Stimulated activated CD8-positive, alpha-beta memory T cell treated with anti-CD3 and anti-CD28 coated beads, Interleukin-7, amount 100 ng/mL, for 4 hours (primary cell): ENCODE measurements at places on chromosomes 7 and 10.

DNA sequence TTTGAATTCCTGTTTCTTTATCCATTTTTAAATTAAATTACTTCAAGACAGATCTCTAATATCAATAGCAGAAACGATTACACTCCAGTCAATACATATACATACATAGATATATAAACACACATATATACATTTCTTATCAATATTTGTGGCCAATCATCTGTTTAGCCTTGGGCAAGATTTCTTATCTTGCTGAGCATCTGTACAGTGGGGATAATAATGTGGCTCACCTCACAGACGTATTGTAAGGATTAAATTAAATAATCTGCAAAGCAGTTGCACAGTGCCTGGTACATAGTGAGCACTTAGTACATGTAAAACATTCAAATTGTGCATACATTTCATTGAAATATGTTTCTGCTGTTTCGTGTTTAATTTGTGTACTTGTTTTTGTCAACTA lies 17.5 kb upstream of the CACNB2 start:
- no peak for DNase-seq

DNA sequence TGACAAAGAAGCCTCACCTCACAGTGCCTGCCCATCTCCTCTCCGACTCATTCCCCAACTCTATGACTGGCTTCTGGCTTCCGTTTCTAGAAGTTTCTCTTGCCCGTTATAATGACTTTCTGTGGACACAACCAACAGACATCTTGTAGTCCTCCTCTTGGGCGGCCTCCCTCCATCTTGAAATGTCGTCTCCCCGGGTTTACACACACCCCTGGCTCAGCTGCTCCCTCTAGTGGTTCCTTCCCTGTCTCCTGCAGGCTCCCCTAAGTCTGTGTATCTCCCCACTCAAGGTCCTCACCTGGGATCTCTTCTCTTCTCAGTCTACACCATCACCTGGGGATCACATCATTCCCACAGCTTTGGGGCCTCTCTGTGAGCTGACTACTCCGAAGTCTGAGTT lies 123.4 kb upstream of the NEBL start:
- no peak for DNase-seq

GRCh38 chr10:45135443-45136198 lies 134.9 kb downstream of the ZNF22 start:
- no peak for DNase-seq

- no peak for DNase-seq
Observed at GRCh38 chr10:116444527-116445142, 17.0 kb downstream of the PNLIPRP3 start.

- DNase-seq = no peak
Observed at GRCh38 chr7:20964281-20964918, 177.7 kb upstream of the SP8 start.

DNA sequence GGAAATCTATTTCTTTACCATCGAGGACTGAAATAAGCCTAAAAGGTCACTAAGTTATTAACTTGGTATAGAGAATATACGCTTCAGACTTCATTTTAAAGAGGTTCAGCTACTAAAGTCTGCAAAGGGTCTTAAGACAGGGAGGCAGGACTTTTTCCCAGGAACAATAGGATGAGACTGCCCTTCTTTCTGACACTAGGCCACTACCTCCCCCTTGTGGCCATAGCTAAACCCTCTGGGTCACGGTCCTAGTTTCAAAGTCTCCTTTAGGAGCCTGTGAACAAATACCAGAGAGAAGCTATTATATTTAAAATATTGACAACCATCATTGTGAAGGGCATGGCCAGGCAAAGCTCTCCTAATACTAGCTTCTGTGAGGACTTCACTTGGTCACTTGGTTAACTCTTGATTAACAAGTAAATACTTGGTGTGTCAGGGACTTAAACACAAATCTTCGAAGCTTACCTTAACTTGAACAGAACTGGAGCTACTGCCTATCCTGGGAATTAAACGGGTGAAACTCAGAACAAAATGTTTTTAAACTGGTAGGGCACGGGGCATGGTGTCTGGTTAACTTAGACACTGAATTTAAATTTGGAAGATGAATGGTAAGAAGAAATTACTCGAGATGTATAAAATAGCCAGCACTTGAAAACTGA lies 75.6 kb downstream of the CCDC6 start:
- DNase-seq = no peak

DNA sequence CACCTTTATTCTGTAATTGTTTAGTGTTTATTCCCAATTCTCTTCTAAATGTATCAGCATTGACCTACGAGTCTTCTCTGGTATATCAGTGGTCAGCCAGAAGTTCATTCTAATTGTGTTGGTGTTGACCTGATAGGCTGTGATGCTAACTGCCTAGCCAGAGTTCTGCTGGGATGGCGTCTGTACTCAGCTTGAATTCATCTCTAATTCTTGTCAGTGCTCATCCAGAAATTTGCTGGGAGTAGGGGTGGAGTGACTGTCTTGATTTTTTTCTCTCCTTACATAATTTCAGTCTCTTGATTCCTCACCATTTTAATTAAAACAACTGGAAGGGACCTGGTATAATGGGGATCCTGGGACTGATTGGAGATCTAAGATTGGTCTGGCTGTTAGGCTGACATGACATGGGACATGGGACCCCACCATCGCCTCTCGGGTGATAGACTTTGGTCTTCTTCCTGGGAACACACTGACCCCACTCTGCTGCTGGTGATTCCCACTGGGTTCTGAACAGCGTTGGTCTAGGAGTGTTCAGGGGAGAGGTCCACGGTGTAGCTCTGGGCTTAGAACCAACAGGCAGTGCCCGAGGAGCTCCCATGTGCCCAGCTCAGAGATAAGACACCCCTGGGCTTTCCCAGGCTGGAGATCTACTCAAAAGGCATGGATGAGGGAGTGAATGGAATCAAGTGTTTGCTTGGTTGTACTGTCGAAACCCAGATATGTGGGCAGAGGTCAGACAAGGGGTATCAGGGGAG lies 3.8 kb downstream of the NEURL1 start:
- DNase-seq = no peak

DNA sequence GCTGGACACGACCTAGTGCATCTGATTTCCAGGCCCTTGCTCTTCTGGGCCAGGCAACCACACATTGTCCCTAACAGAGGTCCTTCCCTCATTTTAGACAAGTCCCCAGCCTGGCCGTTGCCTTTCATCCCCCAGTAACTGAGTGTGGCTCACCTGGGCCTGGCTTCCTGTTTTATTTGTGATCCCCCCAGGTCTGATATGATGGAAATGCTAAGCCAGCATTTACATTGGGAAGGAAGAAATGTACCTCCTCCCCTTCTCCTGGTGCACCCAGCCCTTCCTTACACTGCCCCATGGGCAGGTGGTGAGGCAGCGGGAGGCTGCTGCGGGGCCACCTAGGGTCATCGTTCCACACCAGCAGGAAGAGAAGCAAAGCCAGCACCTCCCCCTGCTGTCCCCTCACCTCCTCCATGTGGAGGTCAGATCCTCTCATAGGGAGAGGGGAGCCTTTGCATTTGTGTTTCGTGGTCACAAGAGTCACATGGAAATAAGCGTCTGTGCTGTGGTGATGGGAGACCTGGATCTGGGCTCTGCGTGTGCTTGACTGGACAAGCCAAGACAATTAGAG lies 108.8 kb downstream of the GLRX3 start:
- no peak for DNase-seq

DNA sequence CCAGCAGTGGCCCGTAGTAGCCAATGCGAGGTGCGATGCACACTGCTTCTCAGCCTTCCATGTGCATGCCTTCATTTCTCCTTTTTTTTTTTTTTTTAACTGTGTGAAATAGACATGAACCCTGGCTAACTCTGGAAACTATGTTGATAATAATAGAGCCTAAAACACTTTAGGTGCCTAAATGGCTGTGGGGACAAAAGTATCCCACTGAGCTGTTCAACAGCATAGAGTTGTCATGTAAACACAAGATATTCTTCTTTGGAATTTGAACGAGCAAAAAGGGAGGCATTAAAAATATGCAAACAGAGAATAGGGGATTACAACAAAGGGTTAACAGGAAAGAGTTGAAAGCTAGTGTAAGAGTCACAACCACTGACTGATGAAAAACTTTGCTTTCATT lies 162.1 kb upstream of the NOBOX start:
- DNase-seq = no peak

DNA sequence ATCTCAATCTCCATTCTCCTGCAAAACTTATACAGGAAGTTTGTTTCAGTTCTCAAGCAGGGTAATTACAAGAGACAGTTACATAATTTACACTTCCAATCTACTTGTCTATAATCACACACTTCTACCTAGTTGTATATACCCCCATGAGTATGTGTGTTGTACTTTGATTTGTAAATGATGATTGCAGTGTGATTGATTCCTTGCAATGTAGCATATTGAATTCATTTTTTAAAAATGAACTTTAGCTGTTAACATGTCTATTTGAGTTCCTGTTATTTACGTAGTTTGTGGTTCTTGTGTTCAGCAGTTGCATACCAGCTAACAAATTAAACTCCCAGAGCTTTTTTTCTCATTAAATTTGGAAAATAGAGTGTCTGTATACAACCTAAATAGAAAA lies 102.5 kb upstream of the SAMD8 start:
- DNase-seq = no peak

DNA sequence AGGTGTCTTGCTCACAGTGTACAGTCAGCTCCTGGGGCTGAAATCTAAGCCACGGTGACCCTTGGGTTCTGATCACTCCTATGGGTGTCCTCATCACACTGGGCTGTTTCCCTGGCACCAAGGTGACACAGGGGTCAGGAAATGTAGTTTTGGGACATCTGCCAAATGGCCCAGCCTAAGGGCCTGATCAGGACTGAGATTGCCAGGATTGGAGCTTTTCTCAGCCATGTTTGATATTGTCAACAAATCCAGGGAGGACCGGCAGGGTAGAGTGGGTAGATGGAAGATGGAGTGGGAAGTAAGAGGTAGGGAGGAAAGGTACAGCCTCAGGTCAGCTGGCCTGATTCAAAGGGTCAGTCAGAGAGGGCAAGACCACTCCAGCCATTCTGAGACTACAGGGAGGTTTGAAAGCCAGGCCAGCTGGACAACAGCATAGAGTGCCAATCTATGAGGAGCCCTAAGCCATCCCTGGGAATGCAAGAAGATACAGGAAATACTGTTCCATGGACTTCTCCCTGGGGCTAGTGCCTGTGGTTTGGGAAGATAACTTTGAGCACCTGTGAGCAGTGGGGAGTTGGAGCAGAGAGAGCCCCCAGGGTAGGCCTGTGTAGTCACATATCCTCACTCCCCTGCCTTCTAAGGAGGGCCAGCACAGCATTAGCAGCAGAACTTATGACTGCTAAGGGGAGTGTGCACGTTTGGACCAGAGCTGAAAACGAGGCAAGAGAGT lies 377.3 kb upstream of the ZMIZ1 start:
- DNase-seq = no peak

DNA sequence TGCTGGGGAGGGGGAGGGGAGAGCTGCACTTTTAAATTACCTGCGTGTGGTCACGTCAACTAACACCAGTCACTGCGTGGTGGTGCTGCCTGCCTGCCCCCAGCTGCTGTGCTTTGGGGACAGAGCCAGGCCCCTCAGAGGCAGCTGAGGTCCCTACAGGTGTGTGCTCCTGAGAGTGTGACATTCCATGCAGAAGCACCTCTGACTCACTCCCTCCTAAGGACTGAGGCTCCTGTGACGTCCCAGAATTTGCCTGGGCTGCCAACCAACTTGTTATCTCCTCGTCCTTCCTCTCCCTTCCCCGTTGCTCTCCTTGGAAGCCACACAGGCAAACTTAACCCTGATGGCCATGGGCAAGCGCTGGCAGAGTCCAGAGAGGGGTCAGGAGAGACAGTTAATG lies 563.0 kb downstream of the PARD3 start:
- no peak for DNase-seq
